Activated CD4-positive, alpha-beta T cell treated with anti-CD3 and anti-CD28 coated beads, Interleukin-2, amount 10 ng/mL, durations not matched to agents 24 days and 14 days (primary cell): ENCODE measurements at places on chromosomes 4 and X. TPM values are rescaled to one million over a fixed set of nuclear protein-coding genes. Genes with fewer than 3 reads are reported as not detected.

PGAM4 gene
- 0.38 and 0.79 TPM in 2 replicates for total RNA-seq

- H3K4me3 ChIP-seq: no peak overlapping the region
- H3K27me3 ChIP-seq: no peaks in the 10 kb centered on the region
- no peak for DNase-seq
- H3K27ac ChIP-seq: peak overlapping the region; percentile 78
These were observed 42.6 kb upstream of the HOPX start for GRCh38 chr4:56723659-56724230.

GPR173 gene
- total RNA-seq: not detected in 2 replicates

DNA sequence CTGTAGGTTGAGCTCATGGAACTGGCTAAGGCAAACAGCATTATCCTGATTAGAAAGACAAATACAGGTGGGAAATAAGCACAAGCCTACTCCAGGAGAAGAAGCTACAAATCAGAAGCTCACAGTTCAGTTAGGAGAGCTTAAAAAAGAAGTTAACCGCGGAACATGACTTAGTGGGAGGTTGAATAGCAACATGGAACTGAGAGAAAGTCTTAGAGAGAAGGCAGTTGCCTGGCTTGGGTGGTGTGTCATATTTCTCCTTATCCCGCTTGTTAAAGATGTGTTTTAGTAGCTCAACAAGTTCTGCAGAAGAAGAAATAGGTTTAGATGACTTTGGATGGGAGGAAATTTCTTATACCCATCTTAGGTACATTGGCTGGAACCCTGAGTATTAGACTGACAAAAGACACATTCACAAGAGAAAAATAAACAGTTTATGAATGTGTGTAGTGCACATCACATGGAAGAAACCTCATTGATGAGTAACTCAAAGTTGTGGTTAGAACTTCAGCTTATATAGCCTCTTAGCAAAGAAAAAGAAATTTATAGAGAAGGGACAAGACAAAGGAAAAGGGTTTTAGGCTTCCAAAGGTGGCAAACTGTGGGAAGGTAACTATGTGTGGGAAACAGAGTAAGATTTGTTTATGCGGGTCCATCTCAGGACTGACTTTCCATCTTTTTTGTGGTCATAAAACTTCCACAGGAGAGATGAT lies 37.4 kb upstream of the RXFP1 start:
- no peak overlapping the region for H3K4me3 ChIP-seq
- no peaks in the 10 kb centered on the region for H3K27me3 ChIP-seq
- DNase-seq: no peak
- no peaks in the 10 kb centered on the region for H3K4me1 ChIP-seq

DNA sequence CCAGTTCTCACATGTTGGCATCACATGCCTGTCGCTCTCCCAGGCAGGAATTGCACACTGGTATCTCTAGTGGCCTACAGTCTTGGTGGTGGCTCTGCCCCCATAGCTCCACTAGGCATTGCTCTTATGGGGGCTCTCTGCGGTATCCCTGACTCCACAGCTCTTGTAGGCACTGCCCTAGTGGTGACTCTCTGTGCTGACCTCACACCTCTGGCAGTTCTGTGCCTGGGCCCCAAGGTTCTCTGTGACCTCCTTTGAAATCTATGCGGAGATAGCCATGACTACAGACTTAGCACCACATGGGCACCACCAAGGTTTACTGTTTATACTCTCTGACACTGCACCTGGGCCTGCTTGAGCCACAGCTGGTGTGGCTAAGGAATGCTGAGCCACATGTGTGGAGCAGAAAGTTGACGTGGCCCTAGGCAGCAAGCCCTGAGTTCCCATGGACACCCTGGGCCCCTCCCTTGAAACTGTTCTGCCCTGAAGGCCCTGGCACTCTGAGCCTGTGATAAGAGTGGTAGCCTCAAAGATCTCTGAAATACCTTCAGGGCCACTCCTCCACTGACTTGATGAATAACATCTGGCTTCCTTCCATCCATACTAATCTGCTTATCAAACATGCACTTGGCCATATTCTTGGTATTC lies 8.0 kb downstream of the SLC9B1 start:
- no peak overlapping the region for H3K4me3 ChIP-seq
- H3K36me3 ChIP-seq: no peaks in the 10 kb centered on the region
- H3K27ac ChIP-seq: no peak overlapping the region
- H3K27me3 ChIP-seq: no peaks in the 10 kb centered on the region

- H3K4me3 ChIP-seq: no peak overlapping the region
- no peaks in the 10 kb centered on the region for H3K4me1 ChIP-seq
- peaks cover 3% of the 10 kb centered on the region for H3K27me3 ChIP-seq
- no peaks in the 10 kb centered on the region for H3K36me3 ChIP-seq
- no peak for DNase-seq
These were observed 43.1 kb downstream of the GYG2 start for GRCh38 chrX:2871831-2872230.

GPM6B gene
- 0.14 TPM in 1 of 2 replicates, not detected in the other for total RNA-seq

GRCh38 chr4:47010912-47011446 lies 17.6 kb upstream of the GABRA4 start:
- peaks cover 10% of the 10 kb centered on the region for H3K4me1 ChIP-seq
- peak; percentile 73 for DNase-seq
- H3K27ac ChIP-seq: no peak overlapping the region

MOSPD2 gene
- total RNA-seq: 15.3 and 16.0 TPM in 2 replicates

DNA sequence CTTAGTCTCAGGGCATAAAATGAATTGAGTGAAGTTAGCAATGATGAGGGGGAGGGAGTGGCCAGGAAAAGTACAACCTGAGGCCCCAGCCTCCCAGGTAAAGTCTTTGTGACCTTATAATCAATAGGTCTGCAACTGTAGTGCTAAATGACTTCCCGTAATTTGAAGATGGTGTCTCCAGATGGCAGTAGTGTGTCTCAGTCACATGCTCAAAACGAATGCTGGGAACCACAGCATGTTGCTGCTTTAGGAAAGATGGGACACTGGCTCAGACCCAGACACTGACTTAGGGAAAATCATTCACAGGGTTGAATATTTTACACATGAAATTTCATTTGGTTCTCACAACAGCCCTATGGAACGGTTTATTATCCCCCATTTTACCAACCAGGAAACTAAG lies 10.3 kb downstream of the SRPX2 start:
- no peak for DNase-seq
- no peaks in the 10 kb centered on the region for H3K36me3 ChIP-seq
- H3K4me3 ChIP-seq: no peak overlapping the region
- no peaks in the 10 kb centered on the region for H3K4me1 ChIP-seq

- DNase-seq: no peak
- H3K4me1 ChIP-seq: peaks cover 8% of the 10 kb centered on the region
- no peaks in the 10 kb centered on the region for H3K36me3 ChIP-seq
- peaks cover 25% of the 10 kb centered on the region for H3K27me3 ChIP-seq
- no peak overlapping the region for H3K27ac ChIP-seq
These were observed 24.6 kb upstream of the LAP3 start for GRCh38 chr4:17552427-17552826.

GRCh38 chr4:80492761-80493160 lies 157.2 kb downstream of the CFAP299 start:
- H3K36me3 ChIP-seq: no peaks in the 10 kb centered on the region
- no peak overlapping the region for H3K27ac ChIP-seq
- H3K4me3 ChIP-seq: peak overlapping the region; percentile 19
- H3K4me1 ChIP-seq: peaks cover 21% of the 10 kb centered on the region
- DNase-seq: peak; percentile 86

TMEM31 gene
- not detected in 2 replicates for total RNA-seq

DNA sequence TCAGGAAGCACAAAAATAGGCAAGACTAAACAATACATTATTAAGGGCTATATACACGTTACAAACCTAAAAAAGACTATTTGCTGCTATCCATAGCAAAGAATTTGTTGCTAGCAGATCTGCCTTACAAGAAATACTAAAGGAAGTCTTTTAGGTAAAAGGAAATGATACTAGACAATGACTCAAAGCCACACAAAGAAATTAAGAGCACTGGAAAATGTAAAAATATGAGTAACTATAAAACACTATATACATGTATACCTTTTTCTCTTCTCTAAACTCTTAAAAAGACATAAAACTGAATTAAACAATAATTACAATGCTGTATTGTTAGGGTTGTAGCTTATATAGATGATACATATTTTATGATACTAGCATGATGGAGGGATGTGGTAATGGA lies 25.7 kb downstream of the SLC9A7 start:
- H3K4me1 ChIP-seq: peaks cover 18% of the 10 kb centered on the region
- no peak overlapping the region for H3K4me3 ChIP-seq
- peak overlapping the region; percentile 63 for H3K27ac ChIP-seq
- H3K36me3 ChIP-seq: peaks cover 35% of the 10 kb centered on the region
- DNase-seq: no peak

- no peak overlapping the region for H3K27ac ChIP-seq
- peaks cover 2% of the 10 kb centered on the region for H3K27me3 ChIP-seq
- peaks cover 14% of the 10 kb centered on the region for H3K4me1 ChIP-seq
- peaks cover 25% of the 10 kb centered on the region for H3K36me3 ChIP-seq
These were observed 8.1 kb upstream of the TIMP1 start for GRCh38 chrX:47574076-47574546.
